ENCODE measurements at places on chromosomes 7 and 10.

DNA sequence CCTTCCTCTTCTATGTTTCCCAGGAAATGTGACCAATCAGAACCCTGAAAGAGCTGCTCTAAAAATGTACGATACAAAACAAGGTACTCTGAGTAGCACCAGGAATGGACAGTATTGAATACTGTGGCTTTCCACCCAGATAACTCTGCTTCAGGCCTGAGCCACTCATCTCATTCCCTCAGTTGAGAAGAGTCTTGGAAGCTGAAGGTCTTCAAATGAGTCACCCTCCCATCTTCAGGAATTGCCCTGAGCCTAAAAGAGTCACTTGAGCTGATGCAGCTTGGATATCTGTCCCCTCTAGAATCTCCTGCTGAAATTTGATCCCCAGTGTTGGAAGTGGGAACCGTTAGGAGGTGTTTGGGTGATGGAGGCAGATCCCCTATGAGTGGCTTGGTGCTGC lies 210.4 kb downstream of the DGKI start:
- no peak overlapping the region for H3K4me3 ChIP-seq
- H3K27ac ChIP-seq, result no peak overlapping the region
- DNase-seq, result no peak

GRCh38 chr10:117617659-117618058 lies 75.1 kb downstream of the EMX2 start:
- H3K27ac ChIP-seq, result no peak overlapping the region
- H3K4me3 ChIP-seq, result no peak overlapping the region
- H3K4me1 ChIP-seq, result peaks cover 66% of the 10 kb centered on the region
- no peak for DNase-seq

- H3K27ac ChIP-seq, result no peak overlapping the region
- peaks cover 7% of the 10 kb centered on the region for H3K4me1 ChIP-seq
- DNase-seq, result peak; percentile 8
Measured at GRCh38 chr7:40232242-40232893, 97.6 kb downstream of the SUGCT start.

- H3K4me3 ChIP-seq, result peak overlapping the region; percentile 98
- peak overlapping the region; percentile 99 for H3K27ac ChIP-seq
- peak; percentile 59 for DNase-seq
- H3K4me1 ChIP-seq, result peaks cover 75% of the 10 kb centered on the region
Measured at GRCh38 chr7:123747620-123748141, 1.1 kb downstream of the WASL start.

DNA sequence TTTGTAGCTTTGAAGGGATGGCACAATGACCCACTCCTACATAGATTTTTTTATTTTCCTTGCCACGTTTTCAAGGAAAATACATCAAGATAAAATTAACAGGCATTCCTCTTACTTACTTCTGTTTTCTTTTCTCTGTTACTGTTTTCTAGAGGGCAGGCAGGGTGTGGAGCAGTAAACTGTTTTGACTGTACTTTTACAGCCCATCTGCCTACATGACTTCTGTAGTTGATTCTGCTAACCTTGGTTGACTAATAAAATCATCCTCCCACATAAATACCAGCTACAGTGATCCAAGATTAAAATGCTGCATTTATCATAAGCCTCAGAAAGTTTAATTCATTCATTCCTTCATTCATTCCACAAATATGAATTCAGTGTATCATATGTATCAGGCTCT lies 158.5 kb downstream of the TRIL start:
- H3K27me3 ChIP-seq, result peaks cover 3% of the 10 kb centered on the region
- no peak overlapping the region for H3K27ac ChIP-seq
- DNase-seq, result no peak
- no peak overlapping the region for H3K4me3 ChIP-seq

- DNase-seq, result no peak
- H3K27ac ChIP-seq, result no peak overlapping the region
- H3K4me1 ChIP-seq, result peaks cover 33% of the 10 kb centered on the region
Measured at GRCh38 chr7:33186192-33186591, 56.8 kb downstream of the BBS9 start.

GRCh38 chr10:104317726-104318299 lies 20.5 kb downstream of the ITPRIP start:
- H3K4me3 ChIP-seq, result no peak overlapping the region
- H3K36me3 ChIP-seq, result peaks cover 42% of the 10 kb centered on the region
- H3K27me3 ChIP-seq, result no peaks in the 10 kb centered on the region
- no peak overlapping the region for H3K27ac ChIP-seq
- peaks cover 41% of the 10 kb centered on the region for H3K4me1 ChIP-seq
- no peak for DNase-seq

- DNase-seq, result no peak
- H3K27me3 ChIP-seq, result peaks cover 3% of the 10 kb centered on the region
- peaks cover 8% of the 10 kb centered on the region for H3K36me3 ChIP-seq
- H3K4me3 ChIP-seq, result no peak overlapping the region
Measured at GRCh38 chr7:94313926-94314325, 80.8 kb upstream of the COL1A2 start.

- H3K4me3 ChIP-seq, result no peak overlapping the region
- peak overlapping the region; percentile 59 for H3K27ac ChIP-seq
- H3K36me3 ChIP-seq, result peaks cover 13% of the 10 kb centered on the region
- H3K27me3 ChIP-seq, result no peaks in the 10 kb centered on the region
- peaks cover 4% of the 10 kb centered on the region for H3K4me1 ChIP-seq
Measured at GRCh38 chr7:134818613-134819345, 39.3 kb downstream of the CALD1 start.

DNA sequence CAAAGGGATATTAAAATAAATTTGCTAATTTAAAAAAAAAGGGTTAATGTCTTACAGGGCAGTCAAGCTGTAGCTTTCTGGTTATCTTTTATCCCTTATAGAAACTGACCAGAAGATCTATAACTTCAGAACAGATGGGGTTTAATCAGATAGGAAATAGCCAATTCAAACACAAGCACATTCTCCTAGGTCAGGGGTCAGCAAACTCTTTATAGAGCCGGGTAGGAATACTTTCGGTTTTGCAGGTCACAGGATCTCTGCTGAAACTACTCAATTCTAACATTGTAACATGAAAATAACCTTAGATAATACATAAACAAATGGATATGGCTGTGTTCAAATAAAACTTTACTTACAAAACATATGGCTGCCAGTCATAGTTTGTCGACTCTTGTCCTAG lies 479.8 kb downstream of the ADRA2A start:
- H3K27ac ChIP-seq, result no peak overlapping the region
- peaks cover 10% of the 10 kb centered on the region for H3K27me3 ChIP-seq
- no peak overlapping the region for H3K4me3 ChIP-seq
- H3K36me3 ChIP-seq, result no peaks in the 10 kb centered on the region

- no peak for DNase-seq
- peaks cover 9% of the 10 kb centered on the region for H3K27me3 ChIP-seq
- H3K27ac ChIP-seq, result peak overlapping the region; percentile 16
- peaks cover 14% of the 10 kb centered on the region for H3K4me1 ChIP-seq
Measured at GRCh38 chr10:118974951-118975350, 54.6 kb upstream of the NANOS1 start.

DNA sequence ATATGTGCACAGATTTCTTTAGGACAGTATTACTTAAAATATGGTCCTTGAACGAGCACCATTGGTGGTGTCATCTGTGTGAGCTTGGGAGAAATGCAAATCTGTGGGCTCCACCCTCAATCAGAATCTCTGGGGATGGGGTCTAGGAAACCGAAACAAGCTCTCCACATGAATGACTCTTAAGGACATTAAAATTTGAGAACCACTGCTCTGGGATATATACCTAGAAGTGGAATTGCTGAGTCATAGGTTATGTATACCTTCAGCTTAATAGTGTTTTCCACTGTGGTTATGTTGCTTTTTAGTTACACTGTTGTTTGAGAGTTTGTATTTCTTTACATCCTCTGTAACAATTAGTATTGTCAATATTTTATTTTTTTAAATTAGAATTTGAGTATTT lies 24.0 kb downstream of the ZNRF2 start:
- no peaks in the 10 kb centered on the region for H3K27me3 ChIP-seq
- H3K27ac ChIP-seq, result no peak overlapping the region
- H3K4me1 ChIP-seq, result peaks cover 7% of the 10 kb centered on the region
- H3K36me3 ChIP-seq, result no peaks in the 10 kb centered on the region
- DNase-seq, result no peak

- H3K27ac ChIP-seq, result peak overlapping the region; percentile 27
- H3K4me3 ChIP-seq, result peak overlapping the region; percentile 48
- H3K4me1 ChIP-seq, result peaks cover 44% of the 10 kb centered on the region
- no peaks in the 10 kb centered on the region for H3K27me3 ChIP-seq
- DNase-seq, result no peak
- peaks cover 75% of the 10 kb centered on the region for H3K36me3 ChIP-seq
Measured at GRCh38 chr10:63258920-63259678, 126.0 kb downstream of the NRBF2 start.

DNA sequence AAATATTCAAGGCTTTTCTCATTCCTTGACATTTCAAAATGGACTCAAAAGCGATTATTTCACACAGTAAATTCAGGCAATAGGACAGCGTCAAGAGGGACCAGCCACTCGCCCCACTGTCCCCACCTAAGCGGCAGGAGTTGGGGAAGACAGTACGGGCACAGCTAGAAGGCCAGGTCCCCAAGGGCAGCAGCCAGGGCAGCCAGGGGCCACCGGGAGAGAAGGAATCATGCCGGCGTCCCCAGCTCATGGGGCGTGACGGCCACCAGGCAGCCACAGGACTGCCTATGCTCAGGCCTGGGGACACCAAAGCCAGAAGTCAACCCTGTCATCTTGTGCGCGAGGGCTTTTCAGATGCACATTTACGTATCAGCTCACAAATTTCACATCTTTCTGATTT lies 225.7 kb upstream of the PPP2R2D start:
- no peak overlapping the region for H3K4me3 ChIP-seq
- H3K27ac ChIP-seq, result no peak overlapping the region
- H3K4me1 ChIP-seq, result peaks cover 42% of the 10 kb centered on the region
- H3K36me3 ChIP-seq, result peaks cover 7% of the 10 kb centered on the region
- peaks cover 14% of the 10 kb centered on the region for H3K27me3 ChIP-seq

- peaks cover 44% of the 10 kb centered on the region for H3K4me1 ChIP-seq
- no peak overlapping the region for H3K4me3 ChIP-seq
- H3K27me3 ChIP-seq, result peaks cover 13% of the 10 kb centered on the region
- DNase-seq, result no peak
- H3K27ac ChIP-seq, result peak overlapping the region; percentile 32
- H3K36me3 ChIP-seq, result no peaks in the 10 kb centered on the region
Measured at GRCh38 chr10:117424883-117425649, 49.8 kb upstream of the PDZD8 start.

- no peak overlapping the region for H3K4me3 ChIP-seq
- peaks cover 9% of the 10 kb centered on the region for H3K4me1 ChIP-seq
- no peak for DNase-seq
- H3K36me3 ChIP-seq, result peaks cover 18% of the 10 kb centered on the region
Measured at GRCh38 chr7:99385564-99385963, 11.0 kb downstream of the ARPC1B start.

GRCh38 chr10:9075420-9075819 lies 1020.9 kb downstream of the GATA3 start:
- no peak overlapping the region for H3K27ac ChIP-seq
- no peaks in the 10 kb centered on the region for H3K36me3 ChIP-seq
- no peaks in the 10 kb centered on the region for H3K4me1 ChIP-seq
- no peak overlapping the region for H3K4me3 ChIP-seq
- no peak for DNase-seq

DNA sequence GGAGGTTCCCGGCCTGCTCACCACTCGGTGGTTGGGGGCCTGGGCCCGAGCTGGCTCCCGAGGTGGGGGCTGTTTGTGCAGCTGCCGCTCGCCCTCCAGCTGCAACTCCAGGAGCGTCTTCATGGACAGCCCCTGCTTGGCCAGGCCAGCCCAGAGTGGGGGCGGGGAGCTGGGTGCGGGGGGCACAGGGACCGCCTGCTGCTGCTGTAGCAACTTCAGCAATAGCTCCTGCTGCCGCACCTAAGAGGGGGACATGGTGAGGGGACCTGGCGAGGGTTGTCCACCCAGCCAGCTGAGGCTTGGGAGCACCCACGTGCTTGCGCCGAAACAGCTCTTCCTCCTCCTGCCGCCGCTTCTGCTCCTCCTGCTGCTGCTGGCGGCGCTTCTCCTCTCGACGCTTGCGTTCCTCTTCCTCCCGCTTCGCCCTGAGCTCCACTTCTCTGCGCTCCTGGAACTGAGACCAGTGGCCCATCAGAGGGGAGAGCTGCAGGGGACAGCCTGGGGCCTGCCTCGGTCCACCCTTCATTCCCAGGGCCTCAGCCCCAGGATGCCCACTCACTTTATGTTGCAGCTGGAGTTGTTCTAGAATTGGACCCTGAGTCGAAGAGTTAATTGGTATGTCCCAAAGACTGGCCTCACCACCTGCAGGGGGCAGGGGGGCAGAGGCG lies 9.6 kb downstream of the GNB2 start:
- peaks cover 16% of the 10 kb centered on the region for H3K36me3 ChIP-seq
- no peak for DNase-seq
- peak overlapping the region; percentile 68 for H3K27ac ChIP-seq
- H3K4me1 ChIP-seq, result peaks cover 17% of the 10 kb centered on the region
- H3K4me3 ChIP-seq, result no peak overlapping the region
- H3K27me3 ChIP-seq, result no peaks in the 10 kb centered on the region

GRCh38 chr10:34198953-34199352 lies 616.1 kb downstream of the PARD3 start:
- H3K4me3 ChIP-seq, result no peak overlapping the region
- no peak for DNase-seq
- H3K27ac ChIP-seq, result peak overlapping the region; percentile 99
- no peaks in the 10 kb centered on the region for H3K27me3 ChIP-seq
- H3K4me1 ChIP-seq, result peaks cover 88% of the 10 kb centered on the region
- peaks cover 20% of the 10 kb centered on the region for H3K36me3 ChIP-seq

DNA sequence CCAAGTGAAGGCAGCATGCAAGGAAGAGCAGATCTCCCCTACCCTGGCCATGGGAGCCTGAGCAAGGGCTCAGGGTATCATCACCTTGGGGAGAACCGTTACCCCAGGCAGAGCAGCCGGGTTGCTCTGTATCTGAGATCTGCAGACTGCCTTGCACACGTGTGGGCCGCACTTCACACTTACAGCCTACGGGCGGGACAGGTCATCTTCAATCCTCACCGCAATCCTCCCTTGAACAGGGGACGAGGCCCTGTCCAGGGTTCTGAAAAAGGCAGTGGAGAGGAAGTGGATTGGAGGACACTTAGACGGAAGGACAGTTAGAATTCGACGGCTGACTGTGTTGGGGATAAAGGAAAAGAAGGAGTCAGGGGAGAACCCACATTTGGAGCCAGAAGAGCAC lies 51.4 kb downstream of the NPS start:
- no peak overlapping the region for H3K27ac ChIP-seq
- no peaks in the 10 kb centered on the region for H3K36me3 ChIP-seq
- H3K27me3 ChIP-seq, result peaks cover 50% of the 10 kb centered on the region
- H3K4me3 ChIP-seq, result no peak overlapping the region

DNA sequence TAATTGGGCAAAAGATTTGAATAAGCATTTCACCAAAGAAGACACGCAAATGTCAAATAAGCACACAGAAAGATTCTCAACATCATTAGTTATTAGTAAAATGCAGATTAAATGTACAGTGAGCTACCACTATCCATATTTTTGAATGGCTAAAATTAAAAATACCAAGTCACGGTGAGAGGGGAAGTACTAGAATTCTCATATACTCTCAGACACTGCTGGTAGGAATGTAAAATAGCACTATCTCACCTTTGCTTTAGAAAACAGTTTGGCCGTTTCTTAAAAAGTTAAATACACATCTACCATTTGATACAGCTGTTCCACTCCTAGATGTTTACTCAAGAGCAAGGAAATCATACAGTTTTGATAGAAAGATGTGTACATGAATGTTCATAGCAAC lies 115.8 kb upstream of the CELF2 start:
- H3K36me3 ChIP-seq, result peaks cover 2% of the 10 kb centered on the region
- peaks cover 37% of the 10 kb centered on the region for H3K27me3 ChIP-seq
- H3K27ac ChIP-seq, result no peak overlapping the region
- no peaks in the 10 kb centered on the region for H3K4me1 ChIP-seq
- DNase-seq, result no peak
- H3K4me3 ChIP-seq, result no peak overlapping the region

GRCh38 chr7:159012353-159013069 lies 132.2 kb downstream of the VIPR2 start:
- no peaks in the 10 kb centered on the region for H3K36me3 ChIP-seq
- peaks cover 60% of the 10 kb centered on the region for H3K4me1 ChIP-seq

Data from nephron progenitor cell (in vitro differentiated cells).